ENCODE measurements at places on chromosomes 4 and X.

GRCh38 chr4:13302876-13303275 is 181.3 kb downstream of the RAB28 start:
- no peak for DNase-seq

DNA sequence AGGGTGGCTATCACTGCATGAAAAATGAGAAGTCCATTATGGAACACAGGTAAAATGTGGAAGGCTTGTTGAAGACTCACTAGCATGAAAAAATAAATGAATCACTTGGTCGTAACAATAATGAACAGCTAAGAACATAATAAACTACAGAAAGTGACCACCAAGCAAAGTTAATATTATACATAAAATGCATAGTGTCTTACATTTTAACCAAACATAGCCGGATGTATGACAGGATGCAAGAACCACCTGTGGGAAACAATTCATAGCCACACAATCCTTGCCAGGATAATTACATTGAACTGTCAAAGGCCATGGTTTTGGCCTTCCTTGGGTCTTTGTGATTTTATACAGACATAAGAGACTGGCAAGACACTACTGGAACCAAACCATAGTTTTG is 81.9 kb upstream of the ATXN3L start:
- no peak for DNase-seq

DNA sequence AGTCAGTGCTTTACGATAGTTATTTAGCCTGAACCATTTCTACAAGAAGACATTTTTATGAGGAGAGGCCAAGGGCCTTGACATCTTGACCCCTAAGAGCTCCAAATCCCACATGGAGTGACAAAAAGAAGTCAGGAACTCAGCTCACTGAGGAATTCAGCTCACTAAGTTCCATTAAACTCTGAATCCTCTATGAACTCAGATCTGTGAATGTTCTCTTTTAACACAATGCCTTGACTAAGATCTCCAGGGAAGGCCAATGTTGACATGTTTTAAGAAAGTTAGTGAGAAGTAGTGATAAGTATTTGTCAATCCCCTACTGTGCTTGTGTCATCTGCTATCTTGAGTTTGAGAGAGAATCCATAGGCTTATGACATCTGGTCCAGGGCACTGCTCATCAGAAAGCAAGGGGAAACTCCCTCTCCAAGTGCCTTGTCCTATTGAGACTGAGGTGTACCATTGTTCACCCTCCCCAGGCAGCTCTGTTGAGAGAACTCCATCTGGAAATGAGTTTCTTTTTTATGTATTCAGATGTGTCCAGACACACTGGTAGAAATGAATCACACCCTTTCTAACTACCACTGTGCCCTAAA is 68.7 kb upstream of the PCDH19 start:
- DNase-seq = no peak

GRCh38 chr4:101103381-101104142 is 243.8 kb downstream of the PPP3CA start:
- DNase-seq = no peak

DNA sequence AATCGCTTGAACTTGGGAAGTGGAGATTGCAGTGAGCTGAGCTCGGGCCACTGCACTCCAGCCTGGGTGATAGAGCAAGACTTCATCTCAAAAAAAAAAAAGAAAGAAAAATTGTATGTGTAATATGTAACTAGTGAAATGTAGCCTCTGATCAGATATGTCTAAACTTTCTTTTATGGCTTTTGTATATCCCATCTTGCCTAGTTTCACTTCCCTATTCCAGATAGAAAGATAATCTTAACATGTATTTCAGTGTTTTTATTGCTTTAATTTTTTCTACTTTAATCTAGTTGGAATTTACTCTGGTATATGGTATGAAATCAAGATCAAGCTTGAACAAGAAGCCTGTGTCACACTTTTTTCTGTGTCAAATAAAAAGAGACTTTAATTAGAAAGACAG is 1.9 kb upstream of the ZNF41 start:
- DNase-seq = no peak

- no peak for DNase-seq
Observed at GRCh38 chr4:110989125-110989524, 366.2 kb upstream of the PITX2 start.

GRCh38 chr4:157702831-157703230 is 470.0 kb downstream of the GASK1B start:
- no peak for DNase-seq

DNA sequence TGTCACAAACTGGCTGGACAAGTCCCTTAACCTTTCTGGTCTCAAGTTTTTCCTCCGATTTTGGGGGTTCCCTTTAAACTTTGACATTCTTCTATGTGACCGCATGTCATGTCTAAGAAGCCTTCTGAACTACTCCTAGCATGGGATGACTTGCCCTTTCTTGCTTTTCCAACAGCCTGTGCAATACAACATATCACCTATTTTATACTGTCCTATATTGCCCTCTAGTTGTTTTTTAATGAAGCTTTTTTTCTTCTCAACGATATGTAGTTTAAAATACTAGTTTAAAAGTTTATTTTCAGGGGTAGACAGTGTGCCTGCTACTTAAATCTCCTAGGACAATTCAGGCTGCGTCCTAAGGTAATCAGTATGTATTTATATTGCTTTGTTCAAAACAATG is 1.0 kb upstream of the IGBP1 start:
- DNase-seq = no peak

DNA sequence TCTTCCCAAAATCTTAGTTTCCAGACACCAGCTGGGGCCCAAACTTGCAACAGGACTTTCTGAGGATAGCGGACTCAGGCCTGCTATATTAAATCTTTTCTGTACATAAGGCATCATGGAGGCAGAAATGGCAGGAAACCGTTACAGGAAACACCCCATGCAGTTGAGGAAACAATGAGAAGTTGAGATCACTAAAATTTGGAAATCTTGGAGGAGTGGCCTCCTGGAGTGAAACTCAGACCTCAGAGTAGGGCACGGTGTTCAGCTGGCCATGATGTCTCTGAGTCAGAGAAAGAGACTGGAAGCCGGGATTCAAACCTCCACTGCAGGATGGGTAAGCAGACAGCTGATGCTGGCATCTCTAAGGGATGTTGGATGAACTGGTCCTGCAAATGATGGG is 372.6 kb upstream of the CTSO start:
- DNase-seq = no peak

DNA sequence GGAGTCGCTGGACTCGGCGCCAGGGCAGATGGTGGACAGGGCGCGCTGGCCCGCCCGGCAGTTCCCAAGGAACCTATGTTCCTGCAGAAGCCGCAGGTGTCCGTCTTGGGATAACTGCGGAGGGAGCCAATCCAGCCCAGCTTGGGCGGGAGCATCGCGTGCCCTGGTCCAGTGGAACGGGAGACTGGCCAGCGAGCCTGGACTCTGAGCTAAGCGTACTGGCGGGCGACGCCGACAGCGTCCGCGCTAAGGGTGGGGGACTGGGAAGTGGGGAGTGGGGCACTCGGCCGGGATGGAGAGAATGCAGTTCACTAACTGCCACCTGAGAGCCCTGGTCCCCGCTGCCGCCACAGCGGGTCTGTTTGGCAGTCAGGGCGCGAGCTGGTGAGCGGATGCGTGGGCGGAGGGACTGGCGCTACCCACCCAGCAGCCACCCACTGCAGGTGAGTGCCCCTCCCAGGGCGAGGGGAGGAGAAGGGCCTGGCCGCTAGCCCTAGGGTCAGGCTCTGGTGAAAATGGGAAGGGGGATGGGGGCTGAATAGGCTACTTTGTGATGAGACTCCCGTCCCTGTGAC is 1.3 kb upstream of the MAMLD1 start:
- no peak for DNase-seq

- no peak for DNase-seq
Observed at GRCh38 chr4:100290585-100290984, 100.3 kb upstream of the DDIT4L start.

Measured in GM12891 (cell line).